Stimulated activated CD4-positive, alpha-beta T cell treated with anti-CD3 and anti-CD28 coated beads, TNF-alpha, amount 100 ng/mL, for 24 hours (primary cell): ENCODE measurements at places on chromosomes 5 and 9.

DNA sequence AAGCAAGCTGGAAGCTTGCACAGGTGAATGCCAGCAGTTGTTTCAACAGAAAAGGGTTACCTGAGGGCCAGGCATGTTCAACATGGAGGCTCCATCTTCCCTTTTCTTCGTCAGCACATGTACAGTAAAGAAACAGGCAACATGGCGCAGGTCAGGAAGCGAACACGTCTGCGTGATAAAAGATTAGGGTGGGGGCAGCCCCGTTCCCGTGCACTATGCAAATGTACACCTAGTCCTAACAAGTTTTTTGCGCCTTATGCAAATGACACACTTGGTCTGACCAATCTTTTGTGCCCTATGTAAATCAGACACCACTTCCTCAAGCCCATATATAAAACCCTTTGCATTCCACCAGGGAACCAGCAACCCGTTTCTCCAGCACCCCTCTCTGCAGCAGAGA is 452.1 kb upstream of the PTPRD start:
- no peak for DNase-seq

DNA sequence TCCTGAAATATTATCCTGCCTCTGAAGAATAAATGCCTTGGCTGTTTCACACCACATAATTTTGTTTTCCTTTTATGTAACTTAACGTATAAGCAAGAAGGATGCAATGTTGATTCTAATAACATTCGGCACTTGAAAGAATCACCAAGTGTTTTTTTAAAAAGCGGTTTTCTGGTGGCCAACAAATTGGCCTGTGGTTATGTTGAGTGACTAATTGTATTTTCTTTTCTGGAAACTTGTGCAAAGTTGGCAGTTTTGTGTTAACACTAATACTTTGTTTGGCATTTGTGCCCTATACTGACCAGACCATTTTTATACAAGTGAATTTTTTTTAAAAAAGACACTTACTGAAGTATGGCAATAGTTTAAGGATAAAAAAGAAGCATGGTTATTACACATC is 452.7 kb downstream of the BNC2 start:
- no peak for DNase-seq

- DNase-seq = no peak
Observed at GRCh38 chr5:2066373-2066772, 183.6 kb upstream of the IRX4 start.

- no peak for DNase-seq
Observed at GRCh38 chr9:98315067-98315453, 59.6 kb upstream of the TBC1D2 start.

- DNase-seq = no peak
Observed at GRCh38 chr9:131601683-131602181, 56.4 kb downstream of the PRRT1B start.
